Anterior cingulate cortex (tissue), 58 donors: ENCODE measurements at places on chromosomes 13 and 19.

DNA sequence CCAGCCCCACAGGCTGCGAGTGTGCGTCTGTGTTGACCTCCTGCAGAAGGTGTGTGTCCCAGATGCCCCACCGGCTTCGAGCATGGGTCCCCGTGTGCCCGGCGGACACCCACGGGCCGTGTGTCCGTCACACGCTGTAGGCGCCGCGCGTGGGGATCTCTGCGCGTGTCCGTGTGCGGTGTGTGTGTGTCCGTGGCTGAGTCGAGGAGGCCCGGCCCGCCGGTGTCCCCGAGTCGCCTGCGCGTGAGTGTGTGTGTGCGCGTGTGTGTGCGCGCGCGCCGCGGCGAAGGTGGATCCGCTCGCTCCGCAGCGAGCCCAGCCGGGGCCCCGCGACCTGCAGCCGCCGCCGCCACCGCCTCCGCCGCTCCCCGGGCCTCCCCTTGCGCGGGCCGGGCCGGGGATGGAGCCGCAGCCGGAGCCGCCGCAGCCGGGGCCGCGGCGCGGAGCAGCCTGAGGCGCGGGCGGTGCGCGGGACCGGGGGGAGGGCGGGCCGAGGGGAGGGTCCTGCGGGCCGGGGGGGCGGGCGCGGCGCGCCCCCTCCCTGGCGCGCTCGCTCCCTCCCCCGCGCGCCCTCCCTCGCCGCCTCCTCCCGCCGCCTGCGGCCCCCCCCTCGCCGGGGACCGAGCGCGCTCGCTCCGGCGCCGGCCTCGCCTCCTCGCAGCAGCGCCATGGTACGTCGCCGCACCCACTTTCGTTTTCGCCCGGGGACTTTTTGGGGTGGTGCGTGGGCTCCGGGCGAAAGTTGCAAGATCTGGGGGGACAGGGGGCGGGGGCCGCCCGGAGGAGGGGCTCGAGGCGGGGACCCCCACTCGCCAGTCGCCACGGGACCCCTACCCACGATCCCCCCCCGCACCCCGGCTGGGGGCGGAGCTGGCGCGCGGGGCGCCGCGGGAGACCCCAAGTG lies 7.1 kb upstream of the NFIC start:
- DNase-seq = peak; percentile 34

DNA sequence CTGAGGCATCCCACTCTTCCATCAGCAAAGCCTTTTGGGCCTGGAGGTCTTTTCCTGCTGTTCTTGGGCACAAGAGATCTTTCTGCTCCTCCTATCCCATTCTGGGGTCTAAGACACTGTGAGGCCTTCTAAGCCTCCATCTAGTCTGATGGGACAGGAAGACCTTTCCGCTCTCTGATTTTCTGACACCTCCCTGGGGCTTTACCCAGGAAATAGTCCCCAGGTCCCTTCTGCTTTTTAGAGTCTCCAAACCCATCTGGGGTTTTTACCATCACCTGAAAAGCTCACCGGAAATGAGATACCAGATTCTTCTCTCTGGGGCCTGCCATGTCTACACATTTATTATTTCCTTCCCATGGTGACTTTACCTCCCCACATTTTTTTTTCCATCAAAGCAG lies 21.1 kb downstream of the CLEC17A start:
- DNase-seq = no peak

- no peak for DNase-seq
Observed at GRCh38 chr13:24005755-24006281, 108.5 kb upstream of the C1QTNF9B start.

- no peak for DNase-seq
Observed at GRCh38 chr13:110875241-110875640, 39.6 kb downstream of the ANKRD10 start.

DNA sequence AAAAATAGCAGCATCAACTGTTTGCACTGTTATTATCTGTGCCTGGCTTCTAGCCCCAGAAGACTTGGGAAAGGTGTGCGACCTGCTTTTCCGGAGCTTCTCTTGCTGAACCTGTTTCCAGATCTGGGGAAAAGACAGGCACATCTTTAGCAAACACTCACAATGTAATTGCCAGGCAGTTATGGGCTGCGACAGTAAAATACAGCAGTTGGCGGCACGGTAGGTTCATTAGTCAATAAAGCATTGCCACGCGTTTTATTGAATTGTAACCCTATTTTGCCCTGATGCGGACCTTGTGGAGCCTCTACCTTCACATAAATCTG lies 223.7 kb upstream of the TSHZ3 start:
- no peak for DNase-seq

GRCh38 chr13:20378721-20379120 lies 146.6 kb upstream of the GJB6 start:
- no peak for DNase-seq

- no peak for DNase-seq
Observed at GRCh38 chr13:32443111-32443510, 15.2 kb upstream of the N4BP2L1 start.

GRCh38 chr13:54912367-54912766 lies 1883.8 kb downstream of the OLFM4 start:
- no peak for DNase-seq

GRCh38 chr13:99355267-99356011 lies 48.2 kb upstream of the GPR183 start:
- DNase-seq = no peak

- DNase-seq = no peak
Observed at GRCh38 chr13:112079696-112080095, 12.7 kb downstream of the SOX1 start.

GRCh38 chr19:14433554-14434501 lies 722 bp downstream of the PKN1 start:
- DNase-seq = no peak

GRCh38 chr19:1089891-1090290 lies 5.3 kb downstream of the POLR2E start:
- DNase-seq = no peak

- DNase-seq = no peak
Observed at GRCh38 chr13:70911286-70911685, 803.0 kb upstream of the KLHL1 start.

DNA sequence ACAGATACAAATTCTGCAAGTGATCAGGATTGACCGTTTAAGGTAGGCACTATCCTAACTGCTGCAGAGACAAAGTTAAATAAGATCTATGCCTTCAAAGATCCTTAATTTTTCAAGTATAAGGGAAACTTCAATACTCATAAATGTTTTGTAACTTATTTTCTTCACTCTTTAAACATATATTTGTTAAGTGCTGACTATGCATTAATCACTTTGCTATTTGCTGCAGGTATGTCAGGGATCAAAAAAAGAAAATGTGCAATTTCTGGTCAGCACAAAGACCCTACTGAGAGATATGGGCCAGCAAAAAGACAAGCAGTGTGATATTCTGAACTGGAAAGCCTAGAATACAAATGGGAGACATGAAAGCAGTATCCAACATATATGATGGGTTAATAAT lies 756.1 kb upstream of the PCDH9 start:
- DNase-seq = no peak

GRCh38 chr19:19170053-19170872 lies at the start of gene MEF2B:
Gene MEF2B, minus strand, starts transcription at chr19:19170263. Its CDS starts 19,528 bp downstream, at chr19:19150735.
- DNase-seq = peak; percentile 38

GRCh38 chr19:19338082-19338481 lies 17.5 kb downstream of the MAU2 start:
- no peak for DNase-seq

- no peak for DNase-seq
Observed at GRCh38 chr19:29624489-29625185, 18.6 kb downstream of the POP4 start.

DNA sequence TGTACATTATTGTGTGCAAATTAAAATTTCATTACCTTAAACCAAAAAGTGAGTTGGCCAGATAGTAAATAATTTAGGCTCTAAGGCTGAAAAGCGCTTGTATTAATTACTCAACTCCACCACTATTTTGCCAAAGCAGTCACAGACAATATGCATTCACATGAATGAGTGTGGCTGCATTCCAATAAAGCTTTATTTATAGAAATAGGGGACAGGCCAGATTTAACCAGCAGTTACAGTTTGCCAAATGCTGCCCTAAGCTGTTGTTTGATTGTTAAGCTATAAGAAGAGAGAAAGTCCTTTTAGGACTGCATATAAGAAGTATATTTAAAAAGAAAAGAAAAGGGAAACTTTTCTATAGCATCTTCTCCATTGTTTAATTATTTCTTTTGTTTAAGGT lies 342.6 kb downstream of the ITGBL1 start:
- no peak for DNase-seq

DNA sequence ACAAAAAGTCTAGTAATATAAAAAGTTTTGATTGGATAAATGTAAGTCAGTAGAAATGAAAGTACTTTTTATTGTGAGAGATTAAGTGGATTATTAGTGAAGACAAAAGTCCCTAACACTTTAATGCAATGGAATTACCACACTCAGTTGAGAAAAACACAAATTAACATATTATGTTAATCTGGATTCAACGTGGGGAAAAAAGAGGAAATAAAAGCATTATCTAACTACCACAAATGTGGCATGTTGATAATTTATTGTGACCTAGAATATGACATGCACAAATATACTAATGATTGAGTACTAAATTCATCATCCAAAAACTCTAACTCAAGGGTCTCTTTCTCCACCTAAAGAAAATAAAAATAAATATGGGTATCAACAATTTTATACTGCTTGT lies 41.5 kb downstream of the FOXO1 start:
- no peak for DNase-seq

DNA sequence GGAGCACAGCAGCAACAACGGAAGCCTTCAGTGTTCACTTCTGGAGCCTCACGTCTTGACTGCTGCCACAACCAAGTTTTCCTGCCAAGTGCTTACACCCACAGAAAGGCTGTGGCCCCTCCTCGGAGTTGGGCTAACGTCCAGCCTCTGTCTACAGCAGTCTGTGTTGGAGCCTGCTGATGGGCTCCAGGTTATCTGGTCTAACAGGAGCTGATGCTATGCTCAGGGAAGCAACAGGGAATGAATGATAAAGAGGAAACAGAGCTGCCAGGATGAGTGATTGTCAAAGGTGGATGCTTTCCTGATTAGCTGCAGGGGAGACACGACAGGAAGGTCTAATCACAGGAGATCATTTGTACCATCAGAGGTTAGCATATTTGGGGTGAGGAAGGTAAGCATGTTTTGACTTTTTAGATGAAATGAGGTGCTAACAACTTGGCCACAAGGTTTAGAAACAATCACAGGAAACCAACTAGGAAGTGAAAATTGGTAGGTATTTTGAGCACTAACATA lies 53.8 kb upstream of the RCBTB2 start:
- DNase-seq = no peak

- DNase-seq = peak; percentile 4
Observed at GRCh38 chr13:41668130-41668757, 210.9 kb downstream of the RGCC start.

DNA sequence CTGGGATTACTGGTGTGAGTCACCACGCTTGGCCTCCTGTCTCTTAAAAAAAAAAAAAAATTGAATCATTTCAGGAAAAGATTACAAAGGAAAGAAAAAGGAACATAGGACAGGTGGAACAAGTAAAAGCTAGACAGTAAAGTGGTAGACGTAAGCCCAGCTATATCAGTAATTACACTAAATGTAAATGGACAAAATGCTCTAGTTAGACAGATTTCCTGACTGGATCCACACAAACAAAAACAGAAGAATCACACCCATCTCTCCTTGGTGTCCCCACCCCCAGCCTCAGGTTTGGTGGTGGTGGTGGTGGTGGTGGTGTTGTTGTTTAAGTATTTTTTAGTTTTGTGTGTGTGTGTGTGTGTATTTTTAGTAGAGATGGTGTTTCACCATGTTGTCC lies 6.3 kb upstream of the SPIB start:
- no peak for DNase-seq

DNA sequence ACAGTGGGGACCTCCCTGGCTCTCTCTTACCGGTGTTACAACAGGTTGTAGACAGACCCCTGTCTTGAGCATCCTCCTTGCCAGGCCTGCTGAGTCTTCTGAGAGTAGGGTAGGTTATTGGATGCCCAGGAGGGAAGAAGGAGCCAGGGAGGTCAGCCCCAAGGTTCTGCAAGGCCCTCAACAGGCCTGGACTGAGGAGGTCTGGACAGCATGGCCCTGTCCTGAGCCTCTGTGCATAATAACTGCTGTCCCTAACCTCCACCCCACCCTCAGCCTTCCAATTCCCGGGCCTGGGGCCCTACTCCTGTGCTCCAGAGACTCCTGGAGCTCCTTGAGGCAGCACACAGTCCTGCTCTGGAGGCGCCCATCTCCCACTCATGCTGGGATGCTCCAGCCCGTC lies 336 bp downstream of the CD22 start:
- no peak for DNase-seq

DNA sequence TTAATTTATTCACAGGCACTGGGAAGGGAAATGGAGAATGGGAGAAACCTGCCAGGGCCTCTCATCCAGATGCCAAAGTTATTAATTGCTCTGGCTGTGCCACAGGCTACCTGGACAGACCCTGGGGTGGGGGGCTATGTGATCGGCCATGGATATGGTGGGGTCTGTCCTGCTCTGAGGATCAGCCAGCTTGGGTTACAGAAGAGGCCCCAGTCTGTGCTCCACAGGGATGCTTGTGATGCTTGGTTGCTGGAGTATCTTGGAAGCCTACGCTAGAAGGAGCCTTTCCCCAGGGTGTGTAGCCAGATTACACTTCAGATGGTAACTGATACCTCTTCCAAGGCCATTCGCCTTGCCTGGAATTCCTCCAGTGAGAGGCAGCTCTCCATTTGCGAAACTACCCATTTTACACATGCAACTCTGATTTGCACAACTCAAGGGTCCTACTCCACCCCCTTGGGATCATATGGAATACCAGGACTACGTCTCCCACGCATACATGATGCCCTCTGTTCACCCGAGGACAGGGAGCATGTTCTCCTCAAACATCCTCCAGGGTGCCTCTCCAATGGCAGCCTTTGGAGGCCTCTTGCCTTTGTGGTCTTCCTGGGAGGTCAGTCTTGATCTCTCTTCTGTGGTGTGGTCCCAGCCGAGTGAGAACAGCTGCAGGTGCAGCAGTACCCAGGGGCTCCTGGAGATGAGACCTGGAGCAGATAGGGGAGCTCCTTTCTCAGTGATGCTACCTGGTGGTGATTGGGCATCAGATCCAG lies 186.6 kb upstream of the TSHZ3 start:
- no peak for DNase-seq

- DNase-seq = peak; percentile 22
Observed at GRCh38 chr19:2282062-2282861, at the start of gene PEAK3. Gene PEAK3, minus strand, starts transcription at chr19:2282175. Its CDS starts 1,244 bp downstream, at chr19:2280931.

DNA sequence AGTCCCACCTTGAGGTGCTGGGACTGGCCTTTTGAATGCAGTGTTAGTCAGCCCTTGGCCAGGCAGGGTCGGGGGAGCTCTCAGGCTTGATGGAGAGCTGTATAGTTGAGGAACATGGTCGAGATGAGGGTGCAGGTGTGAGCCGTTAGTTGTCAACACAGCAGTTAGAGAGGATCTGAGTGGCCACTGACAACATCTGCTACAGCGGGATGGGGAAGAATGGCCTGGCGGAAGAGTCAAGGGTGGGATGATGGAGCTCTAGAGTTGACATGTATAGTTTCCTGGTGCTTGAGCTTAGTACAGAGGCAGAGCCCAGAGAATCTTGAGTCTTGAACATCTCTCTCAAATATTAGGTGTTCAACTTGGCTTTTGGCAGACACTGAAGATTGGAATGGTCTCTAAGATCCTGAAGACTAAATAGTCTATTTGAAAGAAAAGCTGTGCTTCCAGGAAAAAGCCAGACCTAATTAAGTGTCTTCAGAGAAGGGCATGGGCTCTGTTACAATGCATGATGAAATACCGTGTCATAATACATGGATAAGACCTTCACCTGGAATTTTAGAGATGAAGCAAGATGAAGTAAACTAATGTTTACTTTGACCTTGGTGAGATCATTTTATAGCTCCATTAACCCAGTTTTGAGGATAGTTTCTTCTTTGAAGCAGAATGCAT lies 9.7 kb downstream of the PCCA start:
- DNase-seq = no peak
